Breast epithelium (tissue), 4 donors: ENCODE measurements at places on chromosomes 7 and 10. TPM values are rescaled to one million over a fixed set of nuclear protein-coding genes. Genes with fewer than 3 reads are reported as not detected.

Gene ABCB4
- total RNA-seq = 0.33 TPM

Gene NUTM2E
- not detected for total RNA-seq

DNA sequence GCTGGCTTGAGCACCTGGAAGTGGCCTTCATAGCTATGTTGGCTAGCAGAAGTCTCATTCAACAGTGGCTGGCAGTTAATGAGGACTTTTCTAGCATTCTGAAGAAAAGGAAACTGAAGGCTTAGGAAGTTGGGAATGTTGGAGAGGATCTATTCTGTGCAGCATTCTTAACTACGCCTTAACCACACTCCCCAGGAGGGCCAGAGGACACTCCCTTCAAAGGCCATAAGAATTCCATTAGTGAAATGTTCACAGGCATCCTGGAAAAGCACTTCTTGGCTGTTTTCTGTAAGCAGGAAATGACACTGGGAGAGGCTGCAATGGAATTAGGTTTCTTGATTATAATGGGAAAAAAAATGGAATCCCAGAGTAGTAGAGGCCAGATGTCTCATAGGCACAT, 188.9 kb downstream of the ARHGAP12 start:
- DNase-seq = no peak
- no peak overlapping the region for H3K27ac ChIP-seq
- H3K27me3 ChIP-seq = no peaks in the 10 kb centered on the region

Gene NUDT5
- 44.3 TPM for total RNA-seq

- H3K4me1 ChIP-seq = no peaks in the 10 kb centered on the region
- DNase-seq = peak; percentile 42
- no peaks in the 10 kb centered on the region for H3K27me3 ChIP-seq
- no peaks in the 10 kb centered on the region for H3K36me3 ChIP-seq
- H3K27ac ChIP-seq = peak overlapping the region; percentile 81
These were observed 85.8 kb upstream of the EGFR start for GRCh38 chr7:54932818-54933543.

Gene UBTD1
- total RNA-seq = 14.7 TPM

GRCh38 chr7:68724965-68725364, 873.3 kb upstream of the AUTS2 start:
- no peaks in the 10 kb centered on the region for H3K36me3 ChIP-seq
- no peak overlapping the region for H3K27ac ChIP-seq
- H3K4me1 ChIP-seq = no peaks in the 10 kb centered on the region
- no peaks in the 10 kb centered on the region for H3K27me3 ChIP-seq
- H3K4me3 ChIP-seq = no peak overlapping the region

GRCh38 chr10:113274176-113274829, 278.6 kb upstream of the HABP2 start:
- H3K36me3 ChIP-seq = no peaks in the 10 kb centered on the region
- H3K4me3 ChIP-seq = no peak overlapping the region

GRCh38 chr10:71255808-71256660, 43.7 kb downstream of the UNC5B start:
- peaks cover 8% of the 10 kb centered on the region for H3K4me1 ChIP-seq
- no peaks in the 10 kb centered on the region for H3K27me3 ChIP-seq
- no peaks in the 10 kb centered on the region for H3K36me3 ChIP-seq
- H3K27ac ChIP-seq = no peak overlapping the region
- DNase-seq = no peak

- H3K36me3 ChIP-seq = no peaks in the 10 kb centered on the region
- no peaks in the 10 kb centered on the region for H3K4me1 ChIP-seq
- no peak overlapping the region for H3K27ac ChIP-seq
These were observed 112.4 kb upstream of the PPP2R2D start for GRCh38 chr10:131788386-131788785.

DNA sequence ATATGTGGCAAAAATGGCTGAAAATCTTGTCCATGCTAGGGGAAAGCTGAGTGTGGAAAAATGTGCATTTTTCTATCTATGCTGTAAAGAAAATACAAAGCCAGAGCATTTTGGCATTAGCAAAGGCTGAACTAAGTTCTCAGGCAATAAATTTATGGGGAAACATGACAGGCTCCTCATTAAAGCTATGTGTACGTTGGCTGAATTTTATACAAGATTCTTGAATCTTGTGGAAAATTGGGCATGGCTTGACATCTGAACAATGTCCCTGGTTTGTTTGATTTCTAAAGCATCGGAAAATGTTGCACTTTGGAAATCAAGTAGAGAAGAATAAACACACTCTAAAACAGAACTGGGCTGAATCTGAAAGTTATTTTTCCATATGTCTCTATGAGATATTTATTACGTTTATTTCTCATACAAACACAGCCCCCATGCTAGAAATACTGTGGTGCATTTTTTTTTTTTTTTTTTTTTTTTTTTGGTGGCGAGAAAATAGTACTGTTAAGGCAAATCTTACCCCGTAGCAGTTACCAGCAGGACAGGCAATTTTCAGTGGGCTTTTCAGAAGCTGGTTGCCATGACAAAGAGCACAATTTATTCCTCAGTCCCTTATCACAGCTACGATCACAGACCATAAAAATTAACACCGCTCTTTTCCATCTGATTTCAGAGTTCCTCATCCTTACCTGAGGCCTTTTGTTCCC, 16.9 kb downstream of the CPA1 start:
- no peaks in the 10 kb centered on the region for H3K4me1 ChIP-seq
- no peaks in the 10 kb centered on the region for H3K27me3 ChIP-seq
- no peak overlapping the region for H3K27ac ChIP-seq
- H3K4me3 ChIP-seq = no peak overlapping the region
- no peak for DNase-seq

DNA sequence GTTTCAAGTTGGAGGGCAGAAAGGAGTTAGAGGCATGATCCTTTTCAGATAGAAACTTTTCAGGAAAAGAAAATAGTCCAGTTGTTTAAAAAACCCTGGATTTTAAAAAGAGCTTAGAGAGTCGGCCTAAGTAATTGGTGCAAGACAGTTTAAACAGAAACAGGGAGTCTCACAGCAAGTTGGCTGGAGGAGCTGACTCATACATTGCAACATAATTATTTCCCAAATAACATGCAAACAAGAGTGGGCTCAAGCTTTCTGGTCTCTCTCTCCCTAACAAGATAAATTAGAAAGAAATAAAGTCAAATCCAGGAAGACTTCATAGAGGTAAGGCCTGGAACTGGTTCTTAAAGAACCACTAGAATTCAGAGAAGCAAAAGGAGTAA, 100.3 kb upstream of the AGBL3 start:
- H3K27me3 ChIP-seq = no peaks in the 10 kb centered on the region
- peak overlapping the region; percentile 63 for H3K27ac ChIP-seq
- H3K4me1 ChIP-seq = no peaks in the 10 kb centered on the region
- H3K4me3 ChIP-seq = no peak overlapping the region
- no peak for DNase-seq
